Spinal cord (tissue), 10 donors: ENCODE measurements at places on chromosomes 3 and 15.

DNA sequence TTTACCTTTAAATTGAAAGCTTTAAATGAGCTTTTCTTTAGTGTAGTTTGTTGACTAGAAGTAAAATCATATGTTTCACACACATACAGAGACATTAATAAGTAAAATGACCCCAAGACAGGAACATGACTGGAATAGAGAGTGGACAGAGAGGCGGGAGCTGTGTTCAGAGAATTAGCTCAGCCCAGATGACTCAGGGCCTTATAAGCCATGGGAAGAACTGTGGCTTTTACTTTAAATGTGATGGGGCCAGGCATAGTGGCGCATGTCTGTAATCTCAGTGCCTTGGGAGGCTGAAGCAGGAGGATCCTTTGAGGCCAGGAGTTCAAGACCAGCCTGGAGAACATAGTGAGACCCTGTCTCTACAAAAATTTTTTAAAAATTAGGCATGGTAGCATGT is 26.7 kb downstream of the SACM1L start:
- no peaks in the 10 kb centered on the region for H3K27me3 ChIP-seq
- no peak overlapping the region for H3K4me3 ChIP-seq
- peaks cover 17% of the 10 kb centered on the region for H3K36me3 ChIP-seq
- H3K4me1 ChIP-seq = no peaks in the 10 kb centered on the region
- no peak for DNase-seq
- H3K27ac ChIP-seq = no peak overlapping the region

- no peak for DNase-seq
- no peak overlapping the region for H3K4me3 ChIP-seq
- no peak overlapping the region for H3K27ac ChIP-seq
- no peaks in the 10 kb centered on the region for H3K27me3 ChIP-seq
These were observed 85.9 kb downstream of the AGBL1 start for GRCh38 chr15:86165265-86166211.

GRCh38 chr3:159840703-159841299 is 147.8 kb upstream of the IL12A start:
- H3K27me3 ChIP-seq = no peaks in the 10 kb centered on the region
- peak overlapping the region; percentile 98 for H3K27ac ChIP-seq
- no peak for DNase-seq

DNA sequence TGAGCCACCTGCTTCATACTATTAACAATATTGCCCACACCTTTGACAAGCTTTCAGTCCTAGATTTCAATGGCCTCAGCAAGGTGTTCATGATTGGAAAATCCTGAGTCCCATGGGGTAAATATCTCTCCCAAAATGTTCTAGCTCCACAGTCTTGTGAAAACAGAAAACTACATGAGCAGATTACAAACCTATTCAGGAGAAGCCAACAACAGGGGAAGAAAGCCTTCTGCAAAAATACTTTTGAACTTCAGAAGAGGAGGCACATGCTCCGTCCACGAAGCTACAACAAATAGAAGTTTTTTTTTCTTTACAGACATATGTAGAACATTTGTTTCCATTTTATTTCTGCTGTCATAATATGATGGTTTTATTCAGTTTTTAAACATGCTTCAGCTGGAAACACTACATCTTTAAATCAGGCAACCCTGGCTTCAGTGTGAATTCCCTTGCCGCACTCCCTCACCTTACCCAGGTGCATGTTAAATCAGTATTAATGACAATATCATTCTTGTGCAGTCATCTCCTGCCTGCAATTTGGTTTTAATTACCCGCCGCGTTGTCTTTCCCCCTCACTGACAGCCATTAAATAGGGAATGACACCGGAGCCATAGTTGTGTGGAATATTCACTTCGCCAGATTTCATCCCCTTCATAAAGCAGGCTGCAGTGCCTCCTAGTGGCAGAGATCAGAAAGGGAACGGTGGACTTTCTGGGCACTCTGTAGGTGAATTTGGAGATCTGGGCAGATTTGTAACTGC is 725.5 kb upstream of the ARRDC4 start:
- peak overlapping the region; percentile 1 for H3K4me3 ChIP-seq
- peak overlapping the region; percentile 48 for H3K27ac ChIP-seq
- H3K27me3 ChIP-seq = no peaks in the 10 kb centered on the region
- no peaks in the 10 kb centered on the region for H3K4me1 ChIP-seq
- peak; percentile 57 for DNase-seq
